ENCODE measurements at places on chromosomes 7 and 10. TPM values are rescaled to one million over a fixed set of nuclear protein-coding genes. Genes with fewer than 3 reads are reported as not detected.

The CRYGN gene
- total RNA-seq: not detected

The TRIM50 gene
- total RNA-seq: not detected

The NUTM2B gene
- total RNA-seq: 0.36 TPM

The PPP1R3C gene
- total RNA-seq: 28.3 TPM

The CLCN1 gene
- total RNA-seq: not detected

The MYH16 gene
- 0.39 TPM for total RNA-seq

The PKD2L1 gene
- total RNA-seq: 0.05 TPM
